Transverse colon (tissue), 4 donors: ENCODE measurements at places on chromosomes 1 and 21. TPM values are rescaled to one million over a fixed set of nuclear protein-coding genes. Genes with fewer than 3 reads are reported as not detected.

GRCh38 chr1:64934878-64935275 is 31.5 kb downstream of the JAK1 start:
- DNase-seq, result no peak

DNA sequence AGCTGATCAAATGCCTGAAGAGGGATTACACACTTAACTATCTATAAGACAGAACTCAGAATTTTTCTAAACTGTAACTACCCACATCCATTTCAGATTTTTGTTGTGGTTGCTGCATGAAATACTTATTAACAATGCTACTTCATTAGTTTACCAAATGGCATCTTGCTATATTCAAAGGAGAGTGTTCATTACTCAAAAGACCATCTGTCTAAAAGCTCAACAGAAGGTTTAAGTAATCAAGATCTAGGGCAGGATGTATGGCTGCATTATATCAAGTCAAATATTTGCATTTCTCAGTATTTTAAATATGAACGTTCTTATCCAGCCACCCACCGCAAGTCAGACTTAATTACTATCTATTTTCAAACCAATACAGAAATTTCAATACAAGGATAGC is 79.9 kb downstream of the SIPA1L2 start:
- DNase-seq, result no peak

DNA sequence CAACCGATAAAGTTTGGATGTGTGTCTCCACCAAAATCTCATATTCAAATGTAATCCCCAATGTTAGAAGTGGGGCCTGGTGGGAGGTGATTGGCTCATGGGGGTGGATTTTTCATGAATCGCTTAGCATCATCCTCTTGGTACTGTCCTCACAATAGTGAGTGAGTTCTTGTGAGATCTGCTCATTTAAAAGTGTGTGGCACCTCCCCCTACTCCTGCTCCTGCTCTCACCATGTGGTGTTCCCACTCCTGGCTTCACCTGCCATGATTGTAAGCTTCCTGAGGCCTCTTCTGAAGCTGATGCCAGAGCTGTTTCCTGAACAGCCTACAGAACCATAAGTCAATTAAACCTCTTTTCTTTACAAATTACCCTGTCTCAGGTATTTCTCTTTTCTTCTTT is 28.2 kb upstream of the PRDX6 start:
- no peak for DNase-seq

DNA sequence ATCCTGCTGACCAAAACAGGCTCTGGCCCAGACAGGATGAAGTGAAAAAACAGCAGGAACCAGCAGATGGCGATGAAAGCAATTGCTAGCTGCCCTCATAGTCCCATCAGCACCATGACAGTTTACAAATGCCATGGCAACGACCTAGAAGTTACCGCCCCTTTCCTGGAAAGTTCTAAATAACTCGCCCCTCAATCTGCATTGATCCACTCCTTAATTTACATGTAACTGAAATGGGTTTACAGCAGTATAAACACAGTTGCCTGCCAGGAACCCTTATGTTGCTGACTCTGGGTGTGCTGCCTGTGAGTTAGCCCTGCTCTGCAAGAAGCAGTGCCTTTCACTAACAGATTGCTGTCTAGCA is 65.5 kb upstream of the CR1L start:
- peak; percentile 29 for DNase-seq

DNA sequence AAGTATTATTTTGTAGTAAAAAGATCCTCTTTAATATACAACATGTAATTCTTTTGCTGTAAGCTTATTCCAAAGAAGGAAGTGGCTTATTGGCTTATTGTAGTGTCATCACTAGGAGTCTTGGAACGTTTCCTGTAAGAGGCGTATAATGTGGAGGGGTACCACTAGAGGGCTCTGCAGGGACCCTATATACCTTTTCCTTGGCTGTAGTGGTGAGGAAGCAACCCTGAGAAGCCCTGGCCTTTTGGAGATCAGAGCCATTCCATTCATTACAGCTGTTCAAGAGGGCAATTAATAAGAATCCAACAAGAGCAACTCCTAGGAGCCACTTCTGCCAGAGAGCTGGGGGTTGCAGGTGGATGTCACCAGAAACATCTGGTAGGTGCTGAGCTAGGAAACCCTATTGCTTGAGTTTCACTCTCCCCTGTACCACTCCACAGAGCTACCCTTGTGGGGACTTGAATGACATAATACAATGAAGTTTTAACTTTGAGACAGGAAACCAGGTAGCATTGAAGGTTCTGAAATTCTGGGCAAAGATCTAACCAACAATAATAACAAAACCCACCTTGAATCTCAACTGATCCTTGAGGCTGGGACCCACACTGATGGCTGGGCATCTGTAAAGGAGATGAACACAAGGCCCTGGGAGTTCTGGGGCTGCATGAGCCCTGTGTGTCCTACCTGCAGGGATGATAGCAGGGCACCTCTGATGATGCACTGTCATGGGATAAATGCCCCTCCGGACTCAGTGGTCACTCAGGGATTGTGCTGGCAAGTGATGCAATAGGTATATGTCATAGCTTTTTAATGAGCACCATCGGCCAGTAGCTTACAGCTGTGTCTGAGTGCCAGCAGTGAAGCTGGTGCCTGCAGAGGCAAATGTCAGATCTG is 160.2 kb upstream of the COA6 start:
- DNase-seq, result no peak

DNA sequence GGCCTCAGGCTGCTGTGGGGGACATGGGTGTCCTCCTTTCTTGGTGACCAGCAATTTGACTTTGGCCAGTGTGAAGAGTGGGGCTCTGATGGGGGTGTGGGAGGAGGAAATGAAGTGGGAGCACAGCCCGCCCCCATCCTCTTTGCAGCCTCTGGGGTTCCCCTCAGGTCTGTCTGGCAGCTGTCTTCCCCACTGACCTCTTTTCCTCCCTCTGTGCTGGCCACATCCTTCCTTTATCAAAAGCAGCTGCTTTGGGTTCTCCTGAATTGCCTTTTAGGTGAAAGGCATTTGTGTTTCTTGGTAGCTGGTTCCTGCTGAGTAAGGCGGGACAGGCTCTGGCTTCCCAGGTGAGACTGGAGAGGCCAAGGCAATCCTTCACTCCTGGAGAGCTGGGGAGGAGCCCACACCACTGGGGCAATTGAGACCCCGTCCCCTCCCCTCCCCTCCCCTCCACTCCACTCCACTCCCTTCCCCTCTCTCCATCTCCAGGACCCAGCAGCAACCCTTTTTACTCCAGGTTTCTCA is 24.9 kb downstream of the PCAT6 start:
- DNase-seq, result no peak

DNA sequence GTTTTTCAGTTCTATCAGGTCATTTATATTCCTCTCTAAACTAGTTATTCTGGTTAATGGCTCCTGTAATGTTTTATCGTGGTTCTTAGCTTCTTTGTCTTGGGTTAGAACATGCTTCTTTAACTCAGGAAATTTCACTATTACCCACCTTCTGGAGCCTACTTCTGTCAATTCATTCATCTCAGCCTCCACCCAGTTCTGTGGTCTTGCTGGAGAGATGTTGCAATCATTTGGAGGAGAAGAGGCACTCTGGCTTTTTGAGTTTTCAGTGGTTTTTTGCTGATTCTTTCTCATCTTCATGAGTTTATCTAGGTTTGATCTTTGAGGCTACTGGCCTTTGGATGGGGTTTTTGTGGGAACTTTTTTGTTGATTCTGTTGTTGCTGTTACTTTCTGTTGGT is 213.0 kb downstream of the BRINP2 start:
- no peak for DNase-seq

- DNase-seq, result no peak
Observed at GRCh38 chr21:36744560-36745231, 45.8 kb downstream of the SIM2 start.

DNA sequence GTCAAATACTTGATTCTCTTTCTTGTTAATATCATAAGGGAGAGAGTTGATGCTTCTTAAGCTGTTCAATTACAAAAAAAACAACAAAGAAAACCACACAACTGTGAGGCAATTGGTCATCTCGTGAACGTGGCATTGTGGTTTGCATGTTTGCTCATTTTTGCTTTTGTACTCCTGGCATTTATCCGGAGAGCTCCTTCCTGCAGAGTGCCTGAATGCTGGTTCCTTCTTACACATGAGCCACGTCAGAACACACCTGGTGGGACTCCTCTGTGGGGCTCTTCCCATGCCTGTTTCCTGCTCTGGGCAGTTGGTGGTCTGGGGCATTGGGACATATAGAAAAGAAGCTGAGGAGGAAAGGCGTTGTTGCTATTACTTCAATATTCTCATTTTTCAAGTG is 25.7 kb downstream of the KCNK1 start:
- DNase-seq, result no peak

- DNase-seq, result no peak
Observed at GRCh38 chr1:157831968-157832626, 9.5 kb downstream of the CD5L start.

DNA sequence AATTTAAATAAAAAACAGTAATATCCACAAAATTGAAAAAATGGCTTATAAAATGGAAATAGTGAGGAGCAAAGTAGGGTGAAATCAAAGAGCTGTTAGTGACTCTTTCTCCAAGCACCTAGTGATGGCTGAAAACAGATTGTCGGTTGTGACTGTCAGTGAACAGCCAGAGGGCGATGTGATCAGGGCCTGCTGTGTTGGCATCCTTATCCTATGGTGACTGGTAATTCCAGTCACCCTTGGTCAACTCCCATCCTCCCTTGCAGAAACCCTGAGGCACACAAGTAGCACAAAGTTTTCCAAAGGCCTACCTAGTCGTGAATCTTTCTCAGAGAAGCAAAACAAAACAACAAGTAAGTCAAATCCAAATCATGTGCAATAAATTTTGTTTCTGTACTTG is 599.8 kb upstream of the CXADR start:
- DNase-seq, result no peak

- DNase-seq, result no peak
Observed at GRCh38 chr1:104082221-104082620, 332.5 kb downstream of the AMY1C start.

DNA sequence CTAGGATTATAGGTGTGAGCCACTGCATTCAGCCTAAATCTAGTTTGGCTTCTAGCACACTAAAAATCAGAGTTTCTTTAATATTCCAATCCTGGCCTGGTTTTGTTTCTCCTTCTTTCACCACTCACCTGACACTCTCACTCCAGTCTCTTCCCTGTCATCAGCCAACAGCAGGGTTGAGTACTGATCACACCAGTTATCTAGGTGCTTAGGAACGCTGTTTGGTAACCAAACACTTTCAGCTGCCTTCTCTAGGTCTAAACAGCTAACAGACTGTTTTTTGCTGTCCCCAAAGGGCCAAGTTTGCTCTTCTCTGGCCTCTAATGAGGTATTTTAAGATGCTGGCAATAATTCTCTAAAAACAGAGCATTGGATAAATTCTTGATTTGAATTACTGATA is 17.7 kb upstream of the FRRS1 start:
- no peak for DNase-seq

- no peak for DNase-seq
Observed at GRCh38 chr1:8745749-8746390, 71.6 kb downstream of the RERE start.

- no peak for DNase-seq
Observed at GRCh38 chr1:20641975-20642374, 8.7 kb downstream of the PINK1 start.

- no peak for DNase-seq
Observed at GRCh38 chr1:205443585-205444299, 12.1 kb downstream of the BLACAT1 start.

- DNase-seq, result no peak
Observed at GRCh38 chr1:69129538-69129937, 438.2 kb upstream of the LRRC7 start.

GRCh38 chr1:210223226-210223904 is 9.2 kb upstream of the SERTAD4 start:
- peak; percentile 49 for DNase-seq

S100A8 gene
- total RNA-seq, result not detected

PDC gene
- total RNA-seq, result not detected

TSPAN1 gene
- total RNA-seq, result 812 TPM

KRTAP20-3 gene
- total RNA-seq, result not detected

CTSE gene
- total RNA-seq, result 14.3 TPM

ADGRB2 gene
- total RNA-seq, result 1.1 TPM

BGLAP gene
- 1.6 TPM for total RNA-seq
